Activated CD8-positive, alpha-beta memory T cell treated with anti-CD3 and anti-CD28 coated beads for 48 hours (primary cell): ENCODE measurements at places on chromosomes 12 and 14.

DNA sequence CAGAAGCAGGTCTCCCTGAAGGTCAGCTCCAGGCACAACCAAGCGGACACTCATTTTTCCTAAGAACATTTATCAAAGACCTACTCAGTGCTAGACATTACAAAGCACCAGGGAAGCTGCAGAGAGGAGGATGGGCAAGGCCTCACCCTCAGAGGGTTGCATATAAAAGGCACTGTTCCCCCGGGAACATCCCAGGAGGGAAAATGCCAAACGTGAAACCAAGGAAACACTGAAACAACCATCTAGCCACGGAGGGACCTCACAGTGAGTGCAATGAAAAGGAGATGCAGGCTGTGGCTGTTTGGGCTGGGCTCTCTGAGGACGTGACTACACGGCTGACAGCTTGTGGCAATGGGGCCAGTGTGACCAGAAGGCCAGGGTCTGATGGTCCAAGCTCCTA, 117.4 kb upstream of the VASH1 start:
- no peak for DNase-seq

GRCh38 chr12:101670007-101670671, 27.3 kb upstream of the CHPT1 start:
- no peak for DNase-seq

- DNase-seq, result no peak
Observed at GRCh38 chr12:7948589-7949260, 12.7 kb upstream of the SLC2A3 start.

DNA sequence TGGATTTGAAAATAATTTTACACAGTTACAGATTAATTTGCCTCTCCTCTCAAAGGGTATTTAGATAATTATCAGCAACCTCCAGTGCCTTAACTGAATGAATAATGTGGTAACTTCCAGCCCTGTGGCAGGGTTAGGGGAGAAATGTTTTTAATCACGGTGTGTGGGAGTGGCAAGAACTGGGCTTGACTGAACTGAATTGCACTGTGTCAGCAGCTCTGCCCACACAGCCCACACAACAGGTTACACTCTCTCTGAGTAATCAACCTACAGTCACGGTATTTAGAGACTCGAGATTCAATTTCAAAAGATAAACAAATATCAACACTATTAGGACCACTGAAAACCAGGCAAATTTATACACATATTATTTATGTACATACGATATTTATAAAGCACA, 198.5 kb downstream of the KCNC2 start:
- DNase-seq, result no peak

GRCh38 chr14:50410921-50411320, 14.2 kb upstream of the CDKL1 start:
- no peak for DNase-seq

GRCh38 chr12:4881266-4882064, 28.2 kb upstream of the KCNA1 start:
- DNase-seq, result no peak

- no peak for DNase-seq
Observed at GRCh38 chr12:109461049-109461845, 15.9 kb downstream of the KCTD10 start.

- no peak for DNase-seq
Observed at GRCh38 chr12:5571115-5571514, 139.2 kb downstream of the NTF3 start.

GRCh38 chr12:131116468-131117117, 162.9 kb downstream of the ADGRD1 start:
- DNase-seq, result no peak

DNA sequence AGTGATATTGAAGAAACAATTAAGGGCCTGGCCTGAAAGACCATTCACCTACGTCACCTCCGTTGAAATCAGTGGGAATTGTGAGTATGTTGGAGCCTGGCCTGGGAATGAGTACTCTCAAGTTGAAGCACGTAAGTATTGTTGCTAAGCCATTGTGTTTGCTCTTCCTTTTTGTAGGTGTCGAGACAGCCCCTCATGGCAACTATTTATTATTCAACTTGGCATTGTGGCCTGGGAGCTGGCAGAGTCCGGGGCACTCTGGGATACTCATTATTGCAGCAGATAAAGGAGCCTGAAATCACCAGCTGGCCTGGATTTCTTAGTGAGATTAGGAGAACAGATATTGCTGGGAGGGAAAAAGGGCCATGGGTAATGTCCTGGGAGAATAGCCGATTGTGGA, 147.4 kb downstream of the C12orf75 start:
- no peak for DNase-seq

- no peak for DNase-seq
Observed at GRCh38 chr12:116161588-116161987, 115.9 kb downstream of the MED13L start.

- no peak for DNase-seq
Observed at GRCh38 chr14:52485350-52485960, 66.8 kb downstream of the TXNDC16 start.

- DNase-seq, result no peak
Observed at GRCh38 chr12:121537814-121538698, 42.8 kb downstream of the KDM2B start.

GRCh38 chr12:27331291-27331926, 1.2 kb upstream of the BMAL2 start:
- DNase-seq, result no peak

GRCh38 chr12:66668311-66668710, 10.6 kb downstream of the GRIP1 start:
- DNase-seq, result no peak

- DNase-seq, result no peak
Observed at GRCh38 chr14:99688210-99688581, 4.1 kb downstream of the CYP46A1 start.

GRCh38 chr12:50618864-50619609, 114.3 kb downstream of the DIP2B start:
- DNase-seq, result no peak

GRCh38 chr12:2925322-2925995, 33.7 kb upstream of the TEAD4 start:
- no peak for DNase-seq

DNA sequence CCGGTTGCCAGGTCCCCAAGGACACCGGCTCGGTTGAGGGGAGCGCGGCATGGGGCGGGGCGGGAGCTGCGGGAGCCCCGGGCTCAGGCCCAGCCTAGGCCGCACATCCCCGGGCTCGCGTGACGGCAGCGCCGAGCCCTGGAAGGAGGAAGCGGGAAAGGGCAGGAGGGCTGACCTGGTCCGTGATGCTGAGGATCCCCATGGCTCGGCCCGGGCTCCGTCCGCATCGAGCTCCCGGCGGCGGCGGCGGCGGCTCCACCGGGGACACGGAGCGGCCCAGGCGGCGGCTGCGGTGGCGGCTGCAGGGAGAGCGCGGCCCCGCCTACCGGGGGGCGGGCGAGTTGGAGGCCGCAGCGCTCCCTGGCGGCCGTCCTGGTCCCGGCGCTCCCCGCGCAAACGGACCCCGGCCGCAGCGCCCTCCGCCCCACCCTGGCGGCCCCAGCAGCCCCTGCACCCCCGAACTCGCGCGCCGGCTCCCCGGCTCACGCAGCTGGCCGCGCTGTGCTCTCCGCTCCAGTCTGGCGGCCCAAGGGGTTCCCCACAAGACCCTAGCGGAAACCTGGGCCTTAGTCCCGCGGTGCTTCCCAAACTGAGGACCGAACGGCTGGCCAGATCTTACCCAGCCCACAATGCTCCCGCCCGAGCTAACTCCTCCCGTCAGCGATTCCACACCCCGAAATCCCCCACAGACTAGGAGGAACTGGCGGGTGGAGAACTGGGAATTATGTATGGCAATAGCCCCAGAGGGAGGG, at the start of gene ANKRD52:
ANKRD52 (minus strand) TSS at position 317 of the 752 bp plus-strand sequence; CDS start at position 202, 115 bp downstream.
- DNase-seq, result peak; percentile 63

- no peak for DNase-seq
Observed at GRCh38 chr12:128069359-128069997, 197.5 kb upstream of the TMEM132C start.

DNA sequence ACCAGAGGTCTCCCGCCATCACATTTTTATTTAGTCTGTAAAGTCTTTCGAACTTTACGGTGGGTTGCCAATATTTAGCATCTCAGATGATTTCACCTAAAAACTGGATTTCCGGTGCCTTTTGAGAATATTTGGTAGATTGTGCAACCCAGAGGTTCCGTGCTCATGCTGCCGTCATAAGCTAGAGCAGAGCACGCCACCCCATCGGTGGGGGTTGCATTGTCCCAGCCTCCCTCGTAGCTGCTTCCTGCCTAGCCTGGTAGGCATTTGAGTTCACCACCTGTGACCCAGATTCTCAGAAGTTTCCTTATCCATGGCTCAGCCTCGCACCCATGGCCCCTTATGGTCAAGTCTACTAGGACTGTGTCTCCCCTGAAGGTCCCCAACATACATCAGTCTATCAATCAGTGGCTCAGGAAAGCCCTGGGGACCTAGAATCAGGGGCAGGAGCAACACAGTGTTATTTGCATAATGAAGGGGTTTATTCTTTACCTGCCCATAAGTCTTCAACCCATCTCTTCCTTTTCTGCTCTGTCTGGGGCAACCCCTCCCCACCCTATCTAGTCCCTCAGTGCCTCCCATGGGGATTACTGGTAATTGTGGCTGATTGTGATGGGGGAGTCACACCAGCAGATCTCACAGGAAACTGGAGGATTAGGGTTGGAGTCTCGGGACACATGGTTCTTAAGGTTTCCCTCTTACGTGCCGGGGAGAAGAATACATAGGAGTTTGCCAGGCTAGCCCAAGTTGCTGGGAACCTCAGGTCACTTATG, 152.3 kb downstream of the PHETA1 start:
- no peak for DNase-seq

DNA sequence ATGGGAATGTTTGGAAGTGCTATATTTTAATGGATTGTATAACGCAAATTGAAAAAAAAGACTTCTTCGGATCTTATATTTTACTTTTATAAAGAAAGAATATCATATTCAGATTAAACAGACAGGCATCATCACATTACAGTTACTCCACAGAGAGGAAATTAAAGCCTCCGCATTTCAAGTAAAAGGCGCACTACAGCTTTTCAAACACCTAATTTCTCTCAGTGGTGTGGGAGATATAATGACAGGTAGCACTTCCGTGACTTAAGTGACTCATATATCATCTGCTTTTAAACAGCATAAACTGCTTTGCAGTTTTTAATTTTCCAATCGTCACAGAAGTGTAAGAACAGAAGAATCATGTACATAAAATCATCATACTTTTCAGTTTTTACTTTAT, 751.4 kb downstream of the FSCB start:
- no peak for DNase-seq

GRCh38 chr12:104683831-104684503, 227.2 kb downstream of the CHST11 start:
- no peak for DNase-seq

DNA sequence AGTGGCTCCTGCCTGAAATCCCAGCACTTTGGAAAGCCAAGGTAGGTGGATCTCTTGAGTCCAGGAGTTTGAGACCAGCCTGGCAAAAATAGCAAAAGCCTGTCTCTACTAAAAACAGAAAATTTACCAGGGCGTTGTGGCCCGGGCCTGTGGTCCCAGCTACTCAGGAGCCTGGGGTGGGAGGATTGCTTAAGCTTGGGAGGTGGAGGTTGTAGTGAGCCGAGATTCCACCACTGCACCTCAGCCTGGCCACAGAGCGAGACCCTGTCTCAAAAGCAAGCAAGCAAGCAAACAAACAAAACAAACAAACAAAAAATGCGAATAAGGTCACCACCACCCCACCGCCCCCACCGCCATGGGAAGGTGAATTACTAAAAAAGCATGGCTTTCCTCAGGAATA, 238.7 kb downstream of the ATXN7L3B start:
- no peak for DNase-seq

- no peak for DNase-seq
Observed at GRCh38 chr14:75144944-75145343, 18.1 kb upstream of the NEK9 start.

- DNase-seq, result no peak
Observed at GRCh38 chr14:101726295-101726953, 35.1 kb upstream of the PPP2R5C start.

DNA sequence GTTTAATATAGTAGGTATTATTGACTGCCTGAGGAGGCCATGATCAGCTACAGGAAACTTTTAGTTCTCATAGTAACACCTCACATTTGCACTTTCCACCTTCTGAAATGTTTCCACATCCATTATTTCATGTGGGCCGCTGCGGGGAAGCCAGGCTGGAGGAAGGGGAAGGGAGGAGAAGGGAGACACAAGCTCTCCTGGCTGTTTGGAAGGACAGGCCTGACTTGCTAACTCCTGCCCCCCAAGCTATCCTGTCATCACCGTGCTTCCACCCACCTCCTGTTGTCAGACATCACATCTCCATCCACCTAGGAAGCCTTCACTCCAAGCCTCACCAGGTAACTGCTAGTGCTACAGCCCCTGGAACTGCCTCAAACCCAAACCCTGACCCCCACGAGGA, 9.5 kb downstream of the DPF3 start:
- DNase-seq, result no peak

DNA sequence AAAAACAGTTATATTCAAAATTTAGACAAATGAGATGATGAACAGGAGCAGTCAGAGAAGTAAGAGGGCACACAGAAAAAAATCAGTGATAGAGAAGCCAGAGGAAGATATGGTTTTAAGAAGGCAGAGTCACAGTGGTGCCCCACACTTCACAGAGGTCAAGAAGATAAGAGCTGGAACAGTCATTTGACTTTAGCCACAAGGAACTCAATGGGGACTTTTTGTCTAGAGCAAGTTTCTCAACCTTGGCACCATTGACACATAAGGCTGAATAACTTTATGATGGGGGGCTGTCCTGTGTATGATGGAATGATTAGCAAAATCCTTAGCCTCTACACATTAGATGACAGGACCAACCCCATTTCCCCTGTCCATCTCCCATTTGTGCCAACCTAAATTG, 172.8 kb upstream of the PLEKHG7 start:
- no peak for DNase-seq

- no peak for DNase-seq
Observed at GRCh38 chr12:93743229-93743998, 66.2 kb downstream of the CRADD start.

DNA sequence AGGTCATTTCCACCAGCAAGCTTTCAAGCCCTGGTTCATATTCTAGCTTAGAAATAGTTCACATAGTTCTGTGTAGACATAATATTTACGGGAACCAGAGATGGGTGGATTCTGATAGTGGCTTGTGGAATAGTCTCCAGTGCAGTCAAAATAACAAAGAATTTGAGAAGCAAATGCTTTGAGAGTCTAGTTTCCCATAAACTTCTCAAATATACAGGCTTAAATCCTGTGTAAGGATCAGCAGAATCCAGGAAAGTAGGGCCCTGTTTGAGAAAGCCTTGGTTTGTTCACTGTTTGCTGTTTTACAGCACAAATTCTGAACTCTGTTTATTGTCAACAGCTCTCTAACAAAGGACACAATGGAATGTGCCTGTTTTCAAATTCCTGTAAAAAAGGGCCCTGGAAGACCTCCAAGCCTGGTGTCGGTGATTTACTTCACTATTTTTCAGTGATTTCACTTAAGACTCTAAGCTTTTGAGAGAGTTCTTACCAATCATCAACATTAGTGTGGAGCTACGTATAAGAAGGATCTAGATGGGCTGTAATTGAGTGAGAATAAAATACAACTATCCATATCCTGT, 11.4 kb upstream of the FOS start:
- DNase-seq, result no peak

GRCh38 chr14:51564460-51564859, 87.2 kb upstream of the FRMD6 start:
- no peak for DNase-seq

- DNase-seq, result no peak
Observed at GRCh38 chr14:83172363-83172762, 1638.7 kb upstream of the SEL1L start.
